ENCODE measurements at places on chromosomes 2 and 18. TPM values are rescaled to one million over a fixed set of nuclear protein-coding genes. Genes with fewer than 3 reads are reported as not detected.

Gene TMEM163
- total RNA-seq, result 0.10 TPM

- no peak for DNase-seq
These were observed 106.7 kb downstream of the FTCDNL1 start for GRCh38 chr2:199744260-199744659.

DNA sequence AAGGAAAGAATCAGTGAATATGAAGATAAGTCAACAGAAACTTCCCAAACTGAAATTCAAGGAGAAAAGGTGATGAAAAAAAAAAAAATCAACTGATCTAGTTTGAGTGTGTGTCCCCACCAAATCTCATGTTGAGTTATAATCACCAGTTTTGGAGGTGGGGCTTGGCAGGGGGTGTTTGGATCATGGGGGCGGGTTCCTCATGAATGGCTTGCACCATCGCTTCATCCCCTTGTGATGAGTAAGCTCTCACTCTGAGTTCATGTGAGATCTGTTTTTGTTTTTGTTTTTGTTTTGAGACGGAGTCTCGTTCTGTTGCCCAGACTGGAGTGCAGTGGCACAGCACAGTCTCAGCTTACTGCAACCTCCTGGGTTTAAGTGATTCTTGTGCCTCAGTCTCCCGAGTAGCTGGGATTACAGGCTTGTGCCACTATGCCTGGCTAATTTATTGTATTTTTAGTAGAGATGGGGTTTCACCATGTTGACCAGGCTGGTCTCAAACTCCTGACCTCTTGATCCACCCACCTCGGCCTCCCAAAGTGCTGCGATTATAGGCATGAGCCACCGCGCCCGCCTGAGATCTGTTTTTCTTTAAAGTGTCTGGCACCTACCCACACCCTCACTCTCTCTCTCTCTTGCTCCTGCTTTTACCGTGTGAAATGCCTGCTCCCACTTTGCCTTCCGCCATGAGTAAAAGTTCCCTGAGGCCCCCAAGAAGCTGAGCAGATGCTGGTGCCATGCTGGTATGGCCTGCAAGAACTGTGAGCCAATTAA is 4.0 kb upstream of the SLC66A2 start:
- peak; percentile 14 for DNase-seq

- DNase-seq, result no peak
These were observed 52.8 kb upstream of the HAAO start for GRCh38 chr2:42844901-42845821.

DNA sequence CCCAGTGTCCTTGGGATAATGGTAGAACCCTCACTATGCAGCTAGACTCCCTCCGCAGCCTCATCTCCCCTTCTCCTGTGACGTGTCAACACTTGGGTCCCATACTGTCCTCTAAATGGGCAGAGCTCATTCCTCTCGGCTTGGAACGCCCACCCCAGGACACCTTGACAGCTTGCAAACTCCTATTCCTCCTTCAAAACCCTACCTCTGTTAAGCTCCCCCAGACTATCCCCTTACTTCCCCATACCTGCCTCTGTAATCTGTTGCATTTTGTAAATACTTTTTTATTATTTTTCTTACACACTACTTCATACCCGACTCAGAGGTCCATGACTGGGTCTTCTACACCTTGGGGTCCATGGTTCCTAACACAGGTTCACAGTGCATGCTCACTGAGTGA is 28.0 kb downstream of the STEAP3 start:
- peak; percentile 14 for DNase-seq

DNA sequence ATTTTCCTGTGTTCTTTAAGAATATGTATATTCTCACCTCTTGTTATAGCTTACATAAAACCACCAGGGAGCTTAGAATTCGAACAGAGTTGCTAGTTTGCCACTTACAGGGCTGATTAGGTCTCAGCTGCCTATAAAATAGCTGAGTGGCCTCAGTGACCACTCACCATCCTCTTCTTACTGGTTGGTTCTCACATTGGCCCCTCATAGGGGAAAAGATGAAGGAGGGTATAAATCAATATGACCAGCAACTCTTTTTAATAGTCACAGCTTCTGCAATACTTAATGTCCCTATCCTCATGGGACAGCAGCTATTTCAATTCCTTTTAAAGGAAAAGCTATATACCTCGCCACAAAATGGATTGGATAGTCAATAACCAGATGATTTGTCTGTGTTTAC is 199.4 kb upstream of the CDH20 start:
- DNase-seq, result no peak

Gene CD207
- total RNA-seq, result not detected

DNA sequence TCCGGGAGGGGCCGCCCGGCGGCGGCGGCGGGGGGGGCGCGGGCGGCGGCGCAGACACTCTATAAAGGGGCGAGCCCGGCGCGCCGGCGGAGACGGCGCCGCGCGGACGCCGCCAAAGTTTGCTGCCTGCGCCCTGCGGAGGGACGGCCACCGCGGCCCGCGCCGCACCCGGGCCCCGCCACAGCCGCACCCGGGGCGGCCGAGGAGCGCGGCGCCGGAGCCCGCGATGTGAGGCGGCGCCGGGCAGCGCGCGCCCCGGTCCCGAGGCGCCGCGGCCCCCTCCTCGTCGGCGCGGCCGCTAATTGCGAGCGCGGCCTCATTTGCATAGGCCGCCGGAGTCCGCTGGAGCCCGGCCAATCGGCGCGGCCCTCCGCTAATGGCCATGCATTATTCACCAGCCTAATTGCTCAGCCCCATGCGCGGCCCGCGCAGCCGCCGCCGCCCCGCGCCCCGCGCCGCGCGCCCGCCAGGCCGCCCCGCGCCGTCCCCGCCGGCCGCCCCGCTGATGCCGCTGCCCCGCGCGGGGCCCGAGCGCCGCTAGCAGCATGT is at the start of gene SALL3:
TSS of gene SALL3 (plus strand) at position 89 of the 549 bp plus-strand sequence. CDS start at position 546, 457 bp downstream.
- no peak for DNase-seq

Gene ARID5A
- total RNA-seq, result 18.9 TPM

Gene NEUROD1
- total RNA-seq, result not detected

DNA sequence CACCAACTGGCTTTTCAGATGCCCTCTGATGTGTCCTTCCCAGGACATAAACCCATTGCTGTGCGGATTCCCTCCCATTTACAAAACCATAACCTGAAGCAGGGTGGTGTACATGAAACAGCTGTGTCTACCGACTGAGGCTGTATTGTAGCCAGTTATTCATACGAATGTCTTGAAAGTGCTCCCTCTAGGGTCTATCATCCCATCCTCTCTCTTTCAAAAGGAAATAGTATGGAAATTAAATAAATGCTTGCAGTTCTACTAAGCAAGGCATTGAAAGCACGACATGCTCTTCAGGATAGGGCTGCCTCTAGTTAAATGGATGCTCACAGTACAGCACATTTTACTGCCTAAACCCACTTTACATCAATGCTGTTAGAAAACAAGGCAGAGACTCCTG is 112.2 kb upstream of the PXDN start:
- DNase-seq, result no peak

DNA sequence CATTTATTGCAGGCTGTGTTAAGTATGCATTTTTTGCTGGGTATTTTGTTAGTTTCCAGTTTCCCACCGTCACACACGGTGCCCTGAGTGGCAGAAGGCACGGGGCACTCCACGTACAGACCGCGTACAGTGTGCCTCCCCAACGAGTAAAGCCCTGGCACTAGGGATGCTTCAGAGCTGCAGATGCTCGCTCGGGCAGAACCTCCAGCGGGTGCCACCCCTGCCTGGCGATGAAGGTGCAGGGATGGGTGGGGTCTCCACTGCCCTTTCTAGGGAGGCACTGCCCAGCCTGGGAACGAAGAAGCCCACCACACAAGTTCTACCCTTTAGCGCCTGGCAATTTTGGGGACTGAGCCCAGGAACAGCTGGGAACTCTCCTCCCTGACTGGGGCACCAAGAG is 4.1 kb downstream of the GREB1 start:
- no peak for DNase-seq

Gene TANC1
- 5.0 TPM for total RNA-seq

DNA sequence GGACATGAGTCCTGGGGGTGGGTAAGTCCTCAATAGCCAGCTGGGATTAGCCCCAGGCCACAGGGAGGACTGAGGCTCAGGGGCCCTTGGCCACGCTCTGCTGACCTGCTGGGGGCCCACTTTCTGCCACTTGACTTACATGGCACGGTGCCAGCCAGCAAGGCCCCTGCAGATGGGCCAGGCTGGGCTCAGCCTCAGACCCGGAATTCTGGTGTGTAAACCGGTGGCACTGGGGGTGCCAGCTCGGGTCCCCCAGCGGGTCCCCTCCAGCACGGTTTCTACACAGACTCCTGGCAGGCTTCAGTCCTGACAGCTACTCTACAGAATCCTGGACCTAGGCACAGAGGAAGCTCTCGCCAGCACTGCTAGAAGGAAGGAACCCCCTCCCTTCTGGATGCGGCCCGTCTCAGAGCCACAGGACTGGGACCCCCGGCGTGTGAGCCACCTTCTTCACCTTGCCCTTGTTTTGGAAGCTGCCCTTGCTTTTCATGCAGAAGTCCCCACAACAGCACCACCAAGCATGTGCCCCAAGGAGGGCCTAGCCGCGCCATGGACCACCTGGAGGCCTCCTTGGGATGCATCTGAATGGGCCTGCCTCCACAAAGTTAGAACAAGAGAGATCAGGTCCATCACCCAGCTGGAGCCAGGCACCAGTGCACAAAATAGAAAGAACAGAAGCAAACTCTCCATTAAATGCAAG is 8.0 kb downstream of the HDAC4 start:
- DNase-seq, result no peak

GRCh38 chr2:12415536-12415935 is 301.2 kb upstream of the TRIB2 start:
- DNase-seq, result no peak

Gene CYS1
- 0.65 TPM for total RNA-seq

DNA sequence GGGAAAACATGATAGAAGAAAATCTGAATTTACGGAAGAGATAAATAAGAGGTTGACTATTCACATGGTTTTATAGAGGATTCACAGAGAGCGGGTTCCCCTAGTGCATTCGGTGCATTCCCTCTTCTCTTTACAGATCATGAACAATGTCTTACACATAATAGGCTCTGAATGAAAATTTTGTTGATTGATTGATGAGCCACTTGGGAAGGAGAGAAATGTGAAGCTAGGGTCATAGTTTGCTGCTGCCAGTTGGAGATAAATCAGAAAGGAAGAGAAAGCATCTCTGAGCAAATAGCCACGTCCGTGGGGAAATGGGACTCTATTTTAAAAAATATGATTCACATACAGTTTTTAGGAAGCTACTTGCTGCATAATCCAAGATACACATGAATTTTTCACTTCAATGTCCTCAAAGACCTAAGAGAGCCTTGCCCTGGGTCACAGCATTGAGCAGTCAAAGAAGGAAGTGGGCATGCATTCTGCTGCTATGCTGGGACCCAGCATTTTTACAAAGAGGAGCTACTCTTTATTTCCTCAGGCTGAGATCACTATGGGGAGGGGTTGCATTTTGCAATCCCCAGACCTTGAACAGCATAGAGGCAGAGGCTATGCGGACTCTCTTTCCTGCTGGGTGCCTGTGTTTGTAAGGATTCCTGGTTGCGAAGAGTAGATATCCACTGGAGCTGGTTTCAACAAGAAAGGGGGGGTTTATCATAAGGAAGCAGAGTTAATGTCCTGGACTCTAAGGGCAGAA is 395.3 kb downstream of the TSN start:
- no peak for DNase-seq

Gene POTEE
- total RNA-seq, result not detected

Gene NOP58
- 18.8 TPM for total RNA-seq

GRCh38 chr18:44733069-44733753 is 52.5 kb downstream of the SETBP1 start:
- DNase-seq, result no peak

Gene RAD51AP2
- total RNA-seq, result 0.30 TPM

- no peak for DNase-seq
These were observed 33.7 kb upstream of the LBH start for GRCh38 chr2:30197570-30198192.

DNA sequence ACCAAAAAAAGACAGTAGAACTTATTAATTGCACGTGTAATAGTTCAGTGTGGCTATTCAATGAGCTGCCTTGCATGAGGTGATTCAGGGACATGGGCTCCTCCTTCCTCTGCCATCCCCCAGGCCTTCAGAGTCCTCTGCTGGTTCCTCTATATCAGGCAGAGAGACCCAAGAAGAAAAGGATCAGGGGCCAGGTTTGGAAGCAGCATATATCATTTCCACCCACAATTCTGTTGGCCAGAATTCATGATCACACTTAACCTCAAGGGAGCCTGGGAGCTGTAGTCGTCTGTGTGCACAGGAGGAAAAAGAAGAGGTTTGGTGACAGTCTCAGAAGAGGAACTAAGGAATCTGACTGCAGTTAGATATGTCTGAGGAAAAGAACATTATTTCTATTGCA is 114.0 kb upstream of the GLS start:
- DNase-seq, result no peak

GRCh38 chr2:223051693-223052289 is at the start of gene KCNE4:
TSS of gene KCNE4 (plus strand) at chr2:223052190. CDS start at chr2:223052831, 641 bp downstream.
- no peak for DNase-seq

- DNase-seq, result no peak
These were observed 6.4 kb downstream of the WNT10A start for GRCh38 chr2:218887079-218887478.

- DNase-seq, result no peak
These were observed 133.4 kb downstream of the KCTD1 start for GRCh38 chr18:26414901-26415440.

DNA sequence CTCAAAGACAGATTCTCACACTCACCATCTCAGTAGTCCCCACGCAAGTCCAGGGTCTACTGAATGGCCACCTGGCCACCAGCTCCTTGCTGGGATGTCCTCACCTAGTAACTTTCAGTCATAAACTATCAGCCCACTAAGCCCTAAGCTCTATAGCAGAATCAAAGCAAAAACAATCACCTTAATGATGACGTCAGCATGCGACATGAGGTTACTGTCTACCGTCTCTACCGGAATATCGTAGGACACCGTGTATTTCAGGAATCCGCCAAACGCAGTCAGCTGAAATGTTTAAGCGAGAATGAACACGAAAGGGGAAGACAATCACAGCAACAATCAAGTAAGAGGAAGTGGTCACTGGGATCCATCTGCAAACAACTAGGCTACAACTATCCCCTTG is 81.8 kb downstream of the LAMA1 start:
- DNase-seq, result no peak

GRCh38 chr2:214671319-214671885 is 138.1 kb downstream of the BARD1 start:
- no peak for DNase-seq

Gene REG3G
- total RNA-seq, result 0.53 TPM

- no peak for DNase-seq
These were observed 80.3 kb downstream of the FARSB start for GRCh38 chr2:222575618-222576017.

GRCh38 chr2:180367815-180368214 is 360.7 kb upstream of the CWC22 start:
- no peak for DNase-seq

GRCh38 chr18:46566111-46566510 is 90.9 kb downstream of the LOXHD1 start:
- no peak for DNase-seq

DNA sequence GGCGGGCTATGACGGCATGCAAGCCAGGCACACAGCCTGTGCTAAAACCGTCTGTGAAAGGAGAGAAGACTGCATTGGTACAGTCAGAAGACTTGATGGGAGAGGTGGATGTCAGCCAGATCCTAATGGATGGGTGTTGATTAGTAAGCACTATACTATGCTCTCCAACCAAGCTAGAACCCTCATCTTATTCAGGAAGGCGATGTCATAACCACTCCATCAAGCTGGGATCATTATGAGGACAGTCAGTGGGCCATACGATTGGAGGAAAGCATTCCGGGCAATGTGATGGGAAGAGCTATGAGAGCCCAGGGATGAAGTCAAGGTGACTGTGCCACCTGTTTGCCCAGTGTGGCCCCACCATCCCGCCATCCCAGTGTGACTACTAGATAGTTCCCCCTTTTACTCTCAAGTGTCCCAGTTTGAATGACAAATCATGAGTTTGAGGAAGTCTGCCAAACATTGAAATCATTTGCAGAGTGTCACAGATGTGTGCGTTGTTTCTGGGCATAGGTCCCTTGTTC is 66.4 kb downstream of the MRPS9 start:
- no peak for DNase-seq

Gene NFATC1
- total RNA-seq, result 4.5 TPM
